ENCODE measurements at places on chromosomes 6 and 20.
A peak's percentile ranks its signal among the peaks of the same experiment; 100 is the strongest.

DNA sequence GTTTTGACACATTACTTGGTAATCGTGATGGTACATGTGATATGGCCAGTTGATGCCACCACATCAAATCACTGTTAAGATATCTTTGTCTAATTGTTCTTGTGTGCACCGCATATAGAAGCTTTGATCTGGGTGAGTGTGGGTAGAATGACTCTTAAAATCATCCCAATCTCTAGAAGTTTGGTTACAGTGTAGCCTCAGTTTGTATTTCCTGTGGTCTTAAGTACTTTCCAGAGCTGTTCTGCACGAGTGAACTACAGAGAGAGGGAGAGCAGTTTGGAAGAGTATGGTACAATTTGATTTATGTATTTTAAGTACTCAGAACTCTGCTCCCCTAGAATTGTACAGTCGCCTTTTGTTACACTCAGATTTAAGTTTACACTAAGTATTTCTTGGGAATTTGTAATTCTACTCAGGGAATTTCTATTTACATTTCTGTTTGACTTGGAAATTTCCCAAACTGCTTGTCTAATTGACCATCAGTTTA, 37.5 kb downstream of the SNX9 start:
- DNase-seq: no peak

- DNase-seq: no peak
Measured at GRCh38 chr6:139926711-139927110, 552.3 kb upstream of the CITED2 start.

- DNase-seq: no peak
Measured at GRCh38 chr6:116208056-116208785, 45.7 kb downstream of the TSPYL4 start.

GRCh38 chr6:3363296-3364025, 93.4 kb downstream of the SLC22A23 start:
- no peak for DNase-seq

- no peak for DNase-seq
Measured at GRCh38 chr6:107540465-107540857, 50.5 kb downstream of the SOBP start.

DNA sequence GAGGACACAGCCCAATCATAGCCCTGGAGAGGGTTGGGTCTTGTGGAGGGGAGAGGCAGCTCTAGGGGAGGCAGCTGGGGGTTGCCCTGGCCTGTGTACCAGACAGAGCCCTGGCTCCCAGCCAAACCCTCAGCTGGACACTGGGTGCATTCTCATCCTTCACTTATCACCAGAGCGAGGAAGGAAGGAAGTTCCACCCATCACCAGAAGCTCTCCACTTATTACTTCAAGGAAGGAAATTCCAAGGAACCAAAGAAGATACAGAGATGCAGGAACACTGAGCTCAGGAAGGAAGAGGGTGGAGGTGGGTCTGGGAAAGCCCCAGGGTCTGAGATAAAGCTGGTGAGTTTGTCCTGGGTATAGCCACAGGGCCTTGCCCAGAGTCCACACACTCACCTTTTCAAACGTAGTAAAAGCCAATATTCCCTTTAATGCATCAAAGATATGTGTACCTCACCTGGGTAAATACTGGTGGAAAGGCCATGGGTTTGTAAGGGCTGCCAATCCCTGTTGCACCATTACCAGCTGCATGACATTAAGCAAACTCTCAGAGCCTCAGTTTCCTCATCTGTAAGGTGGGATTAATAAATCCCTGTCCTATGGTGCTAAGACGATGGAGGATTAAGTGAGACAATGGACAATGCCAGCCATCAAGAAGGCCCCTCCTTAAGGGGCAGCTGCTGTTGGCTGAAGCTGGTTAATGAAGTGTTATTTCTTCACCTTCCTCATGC, 109.7 kb upstream of the NAA20 start:
- DNase-seq: no peak

GRCh38 chr6:137882225-137882961, 15.3 kb downstream of the TNFAIP3 start:
- DNase-seq: peak; percentile 85

DNA sequence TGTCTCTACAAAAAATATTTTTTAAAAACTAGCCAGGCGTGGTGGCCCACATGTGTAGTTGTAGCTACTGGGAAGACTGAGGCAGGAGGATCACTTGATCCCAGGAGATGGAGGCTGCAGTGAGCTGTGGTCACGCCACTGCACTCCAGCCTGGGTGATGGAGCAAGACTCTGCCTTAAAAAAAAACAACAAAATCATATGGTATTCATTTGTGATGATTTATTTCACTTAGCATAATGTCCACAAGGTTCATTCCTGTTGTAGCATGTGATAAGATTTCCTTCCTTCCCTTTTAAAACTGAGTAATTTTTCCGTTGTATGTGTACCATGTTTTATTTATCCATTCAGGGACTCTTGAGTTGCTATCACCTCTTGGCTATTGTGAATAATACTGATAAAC, 26.2 kb downstream of the TMEM170B start:
- no peak for DNase-seq

DNA sequence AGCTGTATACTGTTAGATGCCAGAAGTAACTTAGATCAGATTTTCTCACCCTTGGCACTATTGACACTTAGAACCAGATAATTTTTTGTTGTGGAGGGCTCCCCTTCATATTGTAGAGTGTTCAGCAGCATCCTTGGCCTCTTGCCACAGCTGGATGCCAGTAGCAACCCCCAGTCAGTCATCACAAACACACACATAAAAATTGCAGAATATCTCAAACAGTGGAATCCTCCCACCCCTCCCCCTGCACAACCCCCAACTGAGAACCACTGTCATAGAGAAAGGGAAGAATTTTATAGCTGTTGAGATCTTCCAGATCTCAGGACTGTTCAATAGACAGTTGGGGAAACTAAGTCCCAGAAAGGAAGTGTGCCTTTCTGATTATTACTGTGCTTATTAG, 81.2 kb upstream of the VSTM2L start:
- no peak for DNase-seq

GRCh38 chr6:101399616-101400162, 6.2 kb downstream of the GRIK2 start:
- DNase-seq: no peak

DNA sequence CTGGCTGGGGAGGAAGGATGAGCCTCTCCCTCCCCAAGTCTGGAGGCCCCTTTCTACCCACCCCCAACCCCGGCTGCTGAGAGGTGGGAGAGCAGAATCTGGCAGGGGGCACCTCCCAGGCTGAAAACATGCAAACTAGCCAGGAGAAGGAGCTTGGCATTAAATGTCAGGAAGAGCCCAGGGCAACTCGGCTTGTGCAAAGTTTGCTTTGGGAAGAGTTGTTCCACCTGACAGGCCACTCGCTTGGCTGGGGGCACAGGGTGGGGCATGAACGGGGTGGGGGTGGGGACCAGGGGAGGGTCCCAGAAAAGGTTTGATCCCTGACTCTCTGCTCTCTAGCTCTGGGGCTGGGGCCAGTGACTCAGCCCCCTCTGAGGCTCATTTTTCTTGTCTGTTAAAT, 3.0 kb downstream of the SPDEF start:
- DNase-seq: no peak

DNA sequence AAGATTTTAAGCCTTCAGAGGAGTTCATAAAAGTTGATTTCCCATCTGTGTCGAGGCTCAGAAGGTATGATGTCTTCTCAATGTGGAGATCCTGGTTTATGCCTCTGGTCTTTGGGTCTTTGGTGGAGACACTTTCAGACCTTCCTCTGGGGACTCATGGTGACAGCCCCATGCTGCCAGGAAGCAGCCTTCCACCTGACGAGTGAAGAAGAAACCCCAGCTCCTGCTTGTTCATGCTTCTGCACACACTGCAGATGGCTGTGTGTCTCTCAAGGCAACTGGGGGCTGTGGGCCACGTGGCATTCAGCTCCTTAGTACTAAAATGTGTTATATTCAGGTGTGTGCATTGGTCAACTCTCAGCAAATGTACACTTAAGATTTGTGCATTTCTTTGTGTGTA, 4.9 kb upstream of the SCP2D1 start:
- no peak for DNase-seq

DNA sequence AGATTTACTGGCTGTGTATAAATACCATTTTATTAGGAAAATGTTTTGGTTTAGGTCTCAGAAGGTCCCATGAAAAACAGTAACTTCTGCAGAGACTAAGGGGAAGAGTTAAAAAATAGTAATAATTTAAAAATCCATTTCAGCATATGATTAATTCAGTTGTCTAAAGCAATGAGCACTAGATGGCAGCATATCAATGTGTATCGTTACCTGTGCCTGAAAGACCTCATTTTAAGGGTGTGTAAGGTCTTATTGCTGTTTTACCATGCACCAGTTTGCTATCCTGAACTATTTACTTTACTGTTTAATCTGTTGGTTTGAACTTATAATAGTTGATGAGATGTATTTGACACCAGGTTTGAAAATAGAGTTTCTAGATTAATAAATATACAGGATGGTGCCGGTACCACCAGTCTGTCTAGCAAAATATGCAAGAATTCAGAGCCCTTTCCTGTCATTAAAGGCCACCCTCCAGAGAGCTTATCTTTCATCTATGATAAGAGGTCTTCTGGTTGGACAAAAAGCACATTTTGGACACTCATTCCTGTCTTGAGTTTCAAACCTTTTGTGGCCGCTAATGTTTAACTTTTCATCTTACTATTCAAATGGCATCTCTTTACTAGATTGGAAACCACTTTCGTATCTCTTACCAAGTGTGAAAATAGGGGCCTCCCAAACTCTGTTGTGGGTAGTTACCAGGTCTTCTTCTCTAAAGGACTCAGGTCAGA, 8.9 kb upstream of the AHI1 start:
- peak; percentile 87 for DNase-seq

- no peak for DNase-seq
Measured at GRCh38 chr20:16299897-16300296, 273.4 kb downstream of the KIF16B start.

DNA sequence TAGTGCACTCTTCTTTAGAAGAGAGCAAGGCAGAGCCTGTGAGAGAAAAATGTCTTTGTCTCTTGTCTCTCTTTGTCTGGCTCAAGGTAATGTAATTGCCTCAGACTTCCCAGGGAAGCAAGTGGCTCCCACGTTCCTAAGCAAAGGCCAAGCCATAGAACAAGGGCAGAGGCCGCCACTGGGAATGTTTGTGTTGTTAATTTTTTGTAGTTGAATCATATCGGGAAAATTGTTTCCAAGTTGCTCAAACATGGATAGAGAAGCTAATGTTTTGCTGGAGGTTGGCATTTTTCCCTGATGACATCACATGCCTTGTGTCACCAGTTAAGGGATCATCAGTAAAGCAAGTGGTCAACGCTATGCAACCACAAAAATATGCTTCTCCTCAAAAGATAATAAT, 211.5 kb upstream of the FOXA2 start:
- DNase-seq: no peak

- no peak for DNase-seq
Measured at GRCh38 chr6:109453594-109454495, 1.7 kb downstream of the MICAL1 start.

DNA sequence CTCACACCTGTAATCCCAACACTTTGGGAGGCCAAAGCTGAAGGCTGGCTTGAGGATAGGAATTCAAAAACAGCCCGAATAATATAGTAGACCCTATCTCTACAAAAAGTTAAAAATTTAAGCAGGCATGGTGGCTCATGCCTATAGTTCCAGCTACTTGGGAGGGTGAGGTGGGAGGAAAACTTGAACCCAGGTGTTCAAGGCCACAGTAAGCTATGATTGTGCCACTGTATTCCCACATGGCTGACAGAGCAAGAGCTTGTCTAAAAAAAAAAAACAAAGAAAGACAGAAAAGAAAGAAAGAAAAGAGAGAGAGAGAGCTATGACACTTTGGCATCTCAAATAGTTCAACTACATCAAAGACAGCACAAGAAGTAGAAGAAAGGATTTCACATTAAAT, 33.2 kb downstream of the DCDC2 start:
- no peak for DNase-seq

DNA sequence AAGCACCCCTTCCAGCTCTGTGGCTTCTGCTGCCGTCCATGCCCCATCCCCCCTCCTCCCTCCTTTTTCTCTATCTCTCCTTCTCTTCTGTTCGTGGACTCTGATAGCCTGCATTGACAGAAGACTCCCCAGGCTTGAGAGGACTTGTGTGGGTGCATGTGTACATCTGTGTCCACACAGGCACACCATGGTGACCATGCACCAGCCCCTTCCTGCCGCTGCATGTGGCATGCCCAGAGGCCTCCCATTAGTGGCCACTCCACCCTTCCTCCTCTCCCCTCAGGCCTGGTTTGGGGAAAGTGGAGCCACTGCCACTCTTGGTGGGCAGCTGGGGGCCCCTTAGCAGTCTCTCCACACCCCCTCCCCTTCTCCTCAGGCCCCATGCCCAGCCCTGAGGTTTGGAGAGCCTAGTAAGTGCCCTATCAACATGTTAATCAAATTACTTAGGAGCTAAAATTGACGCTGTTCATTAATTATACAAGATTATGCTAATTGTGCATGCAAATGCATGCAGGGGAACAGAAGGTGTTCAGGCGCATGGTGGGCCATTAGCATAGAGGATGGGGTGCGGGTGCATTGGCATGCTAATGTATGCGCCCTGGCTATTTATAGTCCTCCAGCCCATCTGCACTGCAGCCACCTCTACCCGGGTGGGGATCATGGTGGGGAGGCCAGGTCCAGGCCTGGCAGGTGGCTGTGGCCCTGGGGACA, 45.9 kb downstream of the EBF4 start:
- DNase-seq: no peak

DNA sequence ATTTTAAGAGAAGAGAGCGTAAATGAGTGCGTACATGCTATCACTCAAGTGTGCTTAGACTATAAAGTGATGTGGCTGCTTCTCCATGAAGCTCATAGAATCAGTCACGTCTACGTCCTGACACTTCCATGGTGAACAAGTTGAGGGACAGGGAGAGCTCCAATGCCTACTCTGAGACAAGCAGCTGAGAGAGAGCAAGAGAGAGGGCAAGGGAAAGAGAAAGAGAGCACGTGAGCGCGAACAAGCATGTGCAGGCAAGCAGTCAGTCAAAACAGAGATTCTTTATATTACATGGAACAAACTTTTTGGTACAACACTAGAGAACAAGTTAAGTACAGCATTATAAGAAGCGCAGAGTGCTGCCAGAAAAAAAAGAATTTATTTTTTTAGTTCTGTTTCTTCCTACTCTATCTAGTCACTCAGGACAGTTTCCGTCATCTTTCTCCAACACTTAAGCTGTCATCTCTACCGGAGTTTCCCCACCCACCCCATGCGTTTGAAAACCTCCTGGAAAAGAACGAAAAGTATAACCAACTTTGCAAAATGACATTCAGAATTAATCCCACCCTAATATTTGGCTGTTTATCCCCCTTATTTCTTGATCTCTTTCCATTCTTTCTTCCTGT, 61.8 kb downstream of the EPB41L2 start:
- no peak for DNase-seq

- DNase-seq: no peak
Measured at GRCh38 chr20:53599378-53599777, 5.7 kb upstream of the ZNF217 start.

DNA sequence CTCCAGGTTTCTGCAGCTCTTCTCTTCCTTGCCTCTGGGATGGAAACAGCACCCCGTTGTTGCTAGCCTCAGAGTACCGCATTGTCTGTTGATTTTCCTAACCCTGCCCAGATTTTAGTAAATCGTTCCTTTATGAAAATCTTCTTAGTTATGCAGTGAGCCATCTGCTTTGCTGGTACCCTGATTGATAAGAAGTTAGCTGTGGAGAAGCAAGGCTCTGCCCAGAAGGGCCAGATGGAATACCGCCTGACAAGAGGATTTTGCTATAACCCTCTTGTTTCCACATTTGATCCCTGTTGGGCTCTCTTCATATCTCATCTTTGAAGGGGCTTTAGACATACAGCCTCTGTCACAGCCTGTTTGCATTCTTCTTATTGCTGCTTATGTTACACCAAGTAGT, 229.0 kb downstream of the CDKAL1 start:
- no peak for DNase-seq

GRCh38 chr6:25013246-25013645, 77.5 kb upstream of the RIPOR2 start:
- no peak for DNase-seq

- no peak for DNase-seq
Measured at GRCh38 chr6:144052488-144052887, 42.9 kb downstream of the SF3B5 start.

Data from AML-193 (cell line).